ENCODE measurements at places on chromosomes 4 and X. TPM values are rescaled to one million over a fixed set of nuclear protein-coding genes. Genes with fewer than 3 reads are reported as not detected.

The CLCN4 gene
- total RNA-seq: 13.3 TPM

The MAMLD1 gene
- total RNA-seq: 0.67 TPM

The MAGEC2 gene
- not detected for total RNA-seq

The PRMT9 gene
- 11.0 TPM for total RNA-seq

The PRDM5 gene
- 6.1 TPM for total RNA-seq

The MPP1 gene
- total RNA-seq: 31.2 TPM

The TLR3 gene
- total RNA-seq: 7.0 TPM

The PHEX gene
- total RNA-seq: 1.1 TPM

The PDGFC gene
- 9.8 TPM for total RNA-seq

The BRCC3 gene
- total RNA-seq: 15.8 TPM

The BEX1 gene
- 0.20 TPM for total RNA-seq

The GLRA3 gene
- total RNA-seq: not detected

The TMEM150C gene
- 4.4 TPM for total RNA-seq

The AMOT gene
- total RNA-seq: 4.8 TPM

The ZNF630 gene
- total RNA-seq: 2.3 TPM

The KCNIP4 gene
- not detected for total RNA-seq

The COL25A1 gene
- 0.14 TPM for total RNA-seq

The SPANXN5 gene
- total RNA-seq: not detected

All from pulmonary artery endothelial cell (primary cell).